Thymus (tissue), 14 donors: ENCODE measurements at places on chromosomes 6 and 20. TPM values are rescaled to one million over a fixed set of nuclear protein-coding genes. Genes with fewer than 3 reads are reported as not detected.

DNA sequence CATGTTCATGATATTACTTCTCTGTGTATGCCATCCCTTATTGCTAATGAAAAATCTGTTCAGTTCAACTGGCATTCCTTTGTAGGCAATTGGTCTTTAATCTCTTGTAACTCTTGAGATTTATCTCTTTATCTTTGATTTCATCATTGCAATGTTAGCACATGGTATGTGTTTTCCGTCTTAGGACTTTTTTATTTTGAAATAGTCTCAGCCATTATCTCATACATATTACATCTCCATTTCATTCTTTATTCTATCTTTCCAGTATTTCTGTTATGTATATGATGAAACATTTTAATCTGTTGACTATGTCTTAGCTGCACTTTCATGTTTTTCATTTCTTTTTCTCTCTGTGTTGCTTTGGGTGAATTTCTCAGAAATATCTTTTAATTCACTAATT, 58.1 kb downstream of the VSTM2L start:
- DNase-seq, result no peak

DNA sequence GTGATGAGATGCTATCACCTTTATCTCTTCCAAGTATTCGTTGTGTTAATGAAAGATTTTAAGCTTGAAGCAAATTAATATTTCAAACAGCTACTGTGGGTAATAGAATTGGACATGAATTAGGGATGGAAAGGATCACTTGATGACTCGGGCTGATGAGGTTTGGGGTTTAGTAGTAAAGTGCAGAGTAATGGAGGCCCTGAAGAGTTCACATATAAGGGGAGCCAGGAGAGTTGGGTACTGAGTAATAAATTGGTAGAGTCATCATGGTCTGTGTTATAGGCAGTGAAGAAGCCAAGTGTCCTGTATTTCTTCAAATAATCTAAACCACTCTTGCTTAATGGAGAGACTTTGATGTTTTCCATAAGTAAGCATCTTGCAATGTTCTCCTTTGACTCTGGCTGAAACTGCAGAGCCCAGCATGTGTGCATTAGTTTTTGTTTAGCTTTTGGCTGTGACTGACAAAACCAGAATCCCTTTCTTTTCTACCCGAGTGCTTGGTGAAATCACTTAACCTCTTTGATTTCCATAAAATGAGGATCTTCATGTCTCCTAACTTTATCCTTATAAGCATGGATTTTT, 57.6 kb downstream of the L3MBTL3 start:
- no peak for DNase-seq

GRCh38 chr20:60341062-60341461, 382.8 kb downstream of the CDH26 start:
- no peak for DNase-seq

DNA sequence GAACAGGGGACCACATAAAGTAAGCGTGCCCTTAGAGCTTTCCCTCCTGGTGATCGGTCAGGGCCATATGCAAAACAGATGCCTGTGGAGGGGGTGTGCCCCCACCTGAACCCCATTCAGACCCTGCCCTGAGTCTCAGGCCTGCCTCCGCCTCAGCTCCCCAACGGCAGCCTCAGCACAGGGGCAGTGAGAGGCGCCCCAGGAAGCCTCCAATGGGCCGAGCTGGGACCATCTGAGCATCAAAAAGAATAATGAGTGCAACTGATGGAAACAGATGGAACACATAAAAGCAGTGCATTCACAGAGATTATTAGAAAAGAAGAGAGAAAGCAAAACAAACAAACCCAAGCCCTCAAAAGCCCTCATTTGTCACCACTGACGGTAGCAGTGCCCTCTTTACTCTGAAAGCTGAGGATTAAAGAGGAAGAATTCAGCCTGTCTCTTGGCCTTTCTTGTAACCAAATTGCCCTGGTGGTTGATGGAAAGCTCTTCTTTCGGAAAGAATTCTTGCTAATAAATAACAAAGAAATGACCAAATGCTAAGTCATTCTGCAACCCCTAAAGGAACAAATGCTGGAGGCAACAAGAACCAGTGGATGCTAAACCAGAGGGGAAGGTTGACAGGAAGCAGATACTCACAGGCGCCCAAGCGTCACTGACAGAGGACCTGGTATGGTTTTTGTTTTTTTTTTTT, 6.8 kb downstream of the ADISSP start:
- no peak for DNase-seq

DNA sequence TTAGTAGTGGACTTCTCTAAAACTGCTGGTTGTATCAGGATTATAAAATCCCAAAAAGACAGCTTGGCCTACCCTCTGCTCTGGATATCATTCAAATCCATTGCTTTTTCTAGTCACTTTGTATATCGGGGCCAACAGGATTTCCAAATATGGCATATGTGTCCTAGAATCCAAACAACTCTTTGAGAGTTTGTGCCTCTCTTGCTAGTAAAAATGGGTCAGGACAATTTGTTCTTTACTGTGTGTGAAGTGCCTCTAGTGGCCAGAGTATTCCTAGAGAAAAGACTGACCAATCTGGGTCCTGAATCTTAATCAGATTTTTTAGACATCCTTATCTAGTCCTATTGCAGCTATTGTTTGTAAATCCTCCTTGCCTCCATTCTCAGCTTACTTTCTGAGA, 33.5 kb upstream of the MANEA start:
- no peak for DNase-seq

- no peak for DNase-seq
Observed at GRCh38 chr20:44948107-44948506, 12.1 kb downstream of the TOMM34 start.

DNA sequence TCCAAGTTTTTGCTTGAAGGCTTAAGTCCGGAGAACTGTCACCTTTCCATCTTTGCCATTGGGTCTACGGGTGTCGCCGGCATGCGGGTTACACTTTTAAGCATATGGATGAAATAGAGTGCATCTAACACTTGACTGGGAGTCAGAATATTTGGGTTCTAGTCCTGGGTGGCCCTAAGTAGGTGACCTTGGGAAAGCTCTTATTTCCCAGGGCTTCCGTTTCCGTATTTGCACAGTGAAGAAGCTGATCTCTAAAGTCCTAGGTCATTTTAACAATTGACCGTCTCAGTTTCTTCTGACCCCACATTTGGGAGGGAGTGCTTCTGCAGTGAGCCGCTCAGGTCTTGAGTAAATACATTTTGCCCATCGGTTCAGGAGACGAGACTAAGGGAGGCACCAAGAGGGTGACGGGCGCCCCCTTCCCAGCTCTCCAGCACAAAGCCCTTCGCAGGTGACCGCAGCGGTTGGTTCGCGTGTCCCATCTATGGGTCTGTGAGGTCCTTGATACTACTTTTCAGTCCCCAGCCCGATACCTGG, 651 bp upstream of the BLTP3A start:
- DNase-seq, result no peak

DNA sequence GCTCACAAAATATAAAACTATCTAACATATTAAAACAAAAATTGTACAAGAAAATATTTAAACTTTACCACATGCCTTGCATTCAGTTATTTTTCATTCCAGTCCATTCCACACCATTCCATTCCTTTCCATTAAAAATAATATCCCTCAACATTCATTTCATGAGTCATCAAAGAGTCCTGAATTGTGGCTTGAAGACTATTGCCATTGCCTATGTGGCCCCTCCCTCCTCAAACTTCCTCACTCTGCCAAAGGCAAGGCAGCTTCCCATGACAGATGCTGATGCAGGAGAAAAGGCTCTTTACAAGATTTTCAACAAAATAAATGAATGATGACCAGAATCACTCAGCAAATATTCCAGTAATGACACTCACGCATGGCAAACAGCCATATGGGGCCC, 31.7 kb downstream of the IL20RA start:
- no peak for DNase-seq

The HUS1B gene
- polyA plus RNA-seq, result 0.37 TPM
